ENCODE measurements at places on chromosomes 5 and 9. TPM values are rescaled to one million over a fixed set of nuclear protein-coding genes. Genes with fewer than 3 reads are reported as not detected.
A peak's percentile ranks its signal among the peaks of the same experiment; 100 is the strongest.

DNA sequence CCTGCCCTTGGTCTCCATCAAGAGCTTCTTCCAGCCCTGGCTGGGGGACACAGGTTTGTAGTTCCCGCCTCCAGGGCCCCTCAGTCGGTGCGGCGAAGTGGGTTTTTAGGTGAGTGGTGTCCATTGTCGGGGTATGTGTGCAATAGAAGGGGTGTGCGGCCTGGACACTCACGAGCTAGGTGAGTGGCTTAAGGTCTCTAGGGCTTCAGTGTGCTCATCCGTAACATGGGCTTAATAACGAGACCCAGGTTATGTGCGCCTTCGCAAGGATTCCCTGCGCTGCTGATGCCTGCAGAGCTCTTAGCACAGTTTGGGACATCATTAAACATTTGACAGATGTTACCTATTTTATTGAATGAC lies 656 bp downstream of the CEP78 start:
- DNase-seq = no peak

- DNase-seq = no peak
These were observed 133.0 kb upstream of the PPP1R26 start for GRCh38 chr9:135346438-135347050.

PSMD5 gene
- 25.5 TPM for total RNA-seq

DNA sequence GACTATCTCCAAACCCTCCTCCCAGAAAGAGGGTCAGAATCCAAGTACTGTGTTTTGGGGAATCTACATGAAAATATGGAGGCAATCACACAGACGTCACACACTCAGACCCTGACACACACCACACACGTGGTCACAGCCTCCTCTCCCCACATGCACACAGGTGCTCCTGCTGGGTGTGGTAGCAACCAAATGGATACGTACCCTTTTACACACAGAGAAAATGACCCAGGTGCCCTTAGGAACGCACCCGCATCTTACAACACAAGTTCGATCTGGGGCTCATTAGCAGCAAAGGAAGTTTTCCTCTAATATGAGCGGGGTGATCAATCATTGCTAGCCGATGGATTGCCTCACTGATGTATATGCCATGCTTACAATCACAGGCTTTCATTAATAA lies 480.2 kb upstream of the KLF4 start:
- no peak for DNase-seq

GRCh38 chr5:88426441-88426840 lies 157.8 kb upstream of the TMEM161B start:
- peak; percentile 7 for DNase-seq

AQP7 gene
- total RNA-seq = 0.25 TPM

- DNase-seq = no peak
These were observed 139.6 kb downstream of the GABRB2 start for GRCh38 chr5:161406880-161407279.

DNA sequence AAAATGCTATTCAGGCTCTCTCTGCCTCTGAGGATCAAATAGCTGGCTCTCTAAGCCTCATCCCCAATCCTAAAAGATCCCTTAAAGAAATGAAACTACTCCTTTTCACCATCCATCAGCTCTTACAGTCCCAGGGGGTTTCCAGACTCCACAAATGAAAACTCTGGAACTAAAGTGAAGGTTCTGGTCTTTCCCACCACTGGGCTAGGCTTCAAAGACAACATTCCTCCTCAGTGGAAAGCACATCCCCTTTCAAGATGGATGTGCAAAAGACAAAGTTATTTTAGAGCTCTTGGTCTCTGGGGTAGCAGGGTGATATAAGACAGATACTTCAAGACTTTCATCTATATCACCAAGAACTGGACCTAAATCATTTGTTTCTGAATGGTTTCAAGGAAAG lies 106.9 kb downstream of the DCP2 start:
- no peak for DNase-seq

GRCh38 chr5:134132372-134133187 lies 18.1 kb downstream of the TCF7 start:
- DNase-seq = no peak

IL6ST gene
- 216 TPM for total RNA-seq

DNA sequence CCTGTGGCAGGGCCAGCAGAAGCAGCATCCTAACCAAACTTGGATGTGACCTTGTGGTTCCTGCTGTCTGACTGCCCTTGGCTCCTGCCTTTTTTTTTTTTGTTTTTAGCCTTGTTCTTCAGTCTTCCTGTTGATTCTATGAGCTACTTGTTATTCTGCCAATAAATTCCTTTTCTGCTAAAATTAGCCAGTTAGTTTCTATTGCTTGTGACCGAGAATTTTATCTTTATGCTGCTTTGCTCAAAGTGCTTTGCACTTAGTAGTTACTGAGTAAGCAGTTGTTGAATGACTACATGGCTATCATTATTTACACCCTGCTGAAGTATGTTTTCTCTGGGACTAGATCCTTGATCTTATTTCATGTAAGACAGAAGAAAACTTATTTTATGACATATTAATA lies 20.8 kb upstream of the ATG10 start:
- no peak for DNase-seq
